NCI-H748 treated with DMSO at 0.1 percent for 48 hours (cell line): ENCODE measurements at places on chromosomes 16 and 17.
A peak's percentile ranks its signal among the peaks of the same experiment; 100 is the strongest.

- no peak for DNase-seq
Measured at GRCh38 chr17:35407531-35407930, 24.8 kb downstream of the SLFN12 start.

DNA sequence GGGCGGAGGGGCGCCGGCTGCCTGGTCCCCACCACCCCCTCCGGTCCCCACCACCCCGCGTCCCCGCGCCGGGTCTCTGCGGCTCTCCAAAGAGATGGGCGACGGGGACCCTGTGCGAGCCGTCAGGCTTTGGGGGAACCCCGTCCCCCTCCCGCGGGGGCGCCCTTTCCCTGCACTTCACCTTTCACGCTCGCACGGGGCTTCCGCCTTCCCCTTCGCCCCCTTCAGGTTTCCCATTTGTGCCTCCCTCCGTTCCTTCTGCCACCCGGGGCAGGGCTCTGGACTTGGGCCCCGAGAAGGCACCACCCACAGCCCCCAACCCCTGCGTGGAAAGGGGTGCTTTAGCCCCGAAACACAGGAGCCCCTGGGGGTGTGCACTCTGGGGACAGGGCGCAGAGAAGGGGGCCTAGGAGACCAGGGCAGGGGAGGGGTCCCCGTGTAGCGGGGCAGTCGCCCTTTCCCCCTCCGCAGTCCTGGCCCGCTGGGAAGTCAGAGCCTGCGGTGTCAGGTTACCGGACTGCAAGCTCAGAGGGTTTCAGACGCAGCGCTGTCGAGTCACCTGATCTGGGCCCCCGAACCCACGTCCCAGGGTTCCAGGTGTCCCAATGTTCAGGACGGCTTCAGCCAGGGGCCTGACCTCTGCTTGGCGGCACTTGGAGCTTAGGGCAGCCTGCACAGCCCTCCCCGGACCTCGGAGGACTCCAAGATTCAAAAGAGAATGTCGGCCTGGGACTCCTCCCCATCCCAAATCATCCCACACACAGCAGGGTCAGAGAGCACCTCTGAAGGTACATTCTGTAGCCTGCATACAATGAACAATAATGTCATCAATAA is 6.7 kb upstream of the CCDC92B start:
- DNase-seq: peak; percentile 33

GRCh38 chr16:647173-647902 is 1.8 kb upstream of the WDR90 start:
- DNase-seq: no peak

DNA sequence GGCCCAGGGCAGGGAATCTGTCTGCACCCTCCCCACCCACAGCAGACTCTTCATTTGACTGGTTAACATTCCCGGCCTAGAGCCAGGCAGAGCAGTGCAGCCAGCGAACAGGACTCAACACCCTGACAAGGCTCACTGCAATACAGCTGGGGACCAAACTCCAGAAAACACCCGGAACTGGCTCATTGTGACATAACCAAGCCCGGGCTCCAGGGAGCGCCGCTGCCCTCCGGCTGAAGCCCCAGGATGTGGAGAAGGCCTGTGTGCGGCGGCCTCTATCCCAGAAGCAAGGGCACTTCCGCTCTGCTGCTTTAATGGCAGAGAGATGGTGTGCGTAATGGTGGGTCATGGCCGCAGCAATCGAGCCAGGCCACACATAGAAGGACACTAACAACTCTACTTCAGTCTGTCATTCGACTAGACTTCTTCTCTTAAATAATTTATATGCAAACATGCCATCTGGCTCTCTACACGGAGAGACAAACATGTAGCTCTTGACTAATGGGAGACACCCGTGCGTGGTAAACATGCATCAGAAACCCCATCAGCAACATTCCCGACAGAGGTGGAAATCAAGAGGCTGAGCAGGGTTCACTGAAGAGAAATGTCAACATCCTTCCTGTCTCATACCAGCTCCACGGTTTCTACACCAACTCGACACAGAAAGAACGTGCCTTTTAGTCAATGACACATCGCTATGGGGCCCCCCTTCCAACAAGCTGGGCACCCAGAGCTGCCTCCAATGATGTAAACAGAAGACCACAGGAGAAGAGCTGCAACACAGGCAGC is 18.0 kb downstream of the KLHDC4 start:
- DNase-seq: no peak
